EL (cell line): ENCODE measurements at places on chromosomes 7 and 10.

GRCh38 chr7:147570390-147570789 lies 1020.2 kb upstream of the C7orf33 start:
- DNase-seq: peak; percentile 19

DNA sequence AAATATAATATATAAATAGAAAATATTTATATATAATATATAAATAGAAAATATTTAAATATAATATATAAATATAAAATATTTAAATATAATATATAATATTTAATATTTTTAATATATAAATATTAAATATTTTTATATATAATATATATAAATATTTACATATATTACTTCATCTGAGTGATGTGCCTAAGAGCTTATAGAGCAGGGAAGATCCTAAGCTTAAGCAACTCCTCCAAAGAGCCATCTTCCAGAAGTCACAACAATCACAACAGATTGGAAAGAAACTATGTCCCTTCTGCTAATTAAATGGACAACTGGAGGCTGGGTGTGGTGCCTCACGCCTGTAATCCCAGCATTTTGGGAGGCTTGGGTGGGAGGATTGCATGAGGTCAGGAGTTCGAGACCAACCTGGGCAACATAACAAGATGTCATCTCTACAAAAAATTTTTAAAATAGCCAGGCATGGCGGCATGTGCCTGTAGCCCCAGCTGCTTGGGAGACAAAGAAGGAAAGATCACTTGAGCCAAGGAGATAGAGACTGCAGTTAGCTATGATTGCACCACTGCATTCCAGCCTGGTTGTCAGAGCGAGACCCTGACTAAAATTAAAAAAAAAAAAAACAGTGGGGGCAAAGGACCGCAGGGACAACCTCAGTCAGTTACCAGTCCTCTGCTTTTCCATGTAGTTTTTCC lies 198.7 kb downstream of the SKIDA1 start:
- DNase-seq: no peak

DNA sequence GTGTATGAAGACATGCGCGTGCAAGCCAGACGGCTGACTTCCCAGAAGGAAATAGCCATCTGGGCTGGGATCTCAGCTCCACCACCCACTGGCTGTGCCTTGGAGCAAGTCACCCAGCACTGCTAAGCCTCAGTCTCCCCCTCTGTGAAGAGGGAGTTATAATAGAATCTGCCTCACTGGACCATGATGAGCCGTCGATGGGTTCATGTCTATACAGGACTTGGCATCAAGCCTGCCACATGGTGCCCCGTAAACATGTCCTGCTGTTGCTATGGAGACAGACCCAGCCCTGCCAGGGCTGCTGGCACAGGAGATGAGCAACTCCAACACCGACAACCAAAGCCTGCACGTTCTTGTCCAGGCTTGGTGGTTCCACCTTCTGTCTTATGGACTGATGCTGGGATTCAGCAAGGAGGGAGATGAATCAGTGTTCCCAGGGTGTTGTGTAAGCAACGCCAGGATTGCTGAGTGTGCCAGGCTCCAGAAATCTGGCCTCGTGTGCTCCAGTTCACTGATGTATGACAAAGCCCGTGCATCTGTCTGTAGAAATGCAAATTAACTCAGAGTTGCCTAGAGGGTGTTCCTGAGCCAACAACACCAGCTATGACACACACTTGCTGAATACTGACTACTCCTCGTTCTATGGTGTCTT lies 5.6 kb downstream of the GPR15LG start:
- DNase-seq: peak; percentile 34

GRCh38 chr10:60735244-60735643 lies 43.0 kb upstream of the CDK1 start:
- DNase-seq: no peak

DNA sequence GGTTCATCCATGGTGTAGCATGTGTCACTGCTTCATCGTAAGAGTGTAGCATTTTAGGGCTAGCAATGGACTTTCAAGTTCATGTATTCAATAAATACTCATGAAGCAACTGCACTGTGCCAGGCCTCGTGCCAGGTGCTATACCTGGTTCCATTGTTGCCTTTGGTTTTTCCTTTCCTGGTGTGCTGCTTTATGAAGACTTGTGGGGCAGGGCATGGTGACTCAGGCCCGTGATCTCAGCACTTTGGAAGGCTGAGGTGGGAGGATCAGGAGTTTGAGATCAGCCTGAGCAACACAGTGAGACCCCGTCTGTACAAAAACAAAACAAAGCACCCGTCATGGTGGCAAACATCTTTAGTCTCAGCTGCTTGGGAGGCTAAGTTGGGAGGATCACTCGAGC lies 2.2 kb upstream of the CPA4 start:
- DNase-seq: peak; percentile 75

- peak; percentile 68 for DNase-seq
Measured at GRCh38 chr10:11724938-11725776, 17.0 kb upstream of the ECHDC3 start.

DNA sequence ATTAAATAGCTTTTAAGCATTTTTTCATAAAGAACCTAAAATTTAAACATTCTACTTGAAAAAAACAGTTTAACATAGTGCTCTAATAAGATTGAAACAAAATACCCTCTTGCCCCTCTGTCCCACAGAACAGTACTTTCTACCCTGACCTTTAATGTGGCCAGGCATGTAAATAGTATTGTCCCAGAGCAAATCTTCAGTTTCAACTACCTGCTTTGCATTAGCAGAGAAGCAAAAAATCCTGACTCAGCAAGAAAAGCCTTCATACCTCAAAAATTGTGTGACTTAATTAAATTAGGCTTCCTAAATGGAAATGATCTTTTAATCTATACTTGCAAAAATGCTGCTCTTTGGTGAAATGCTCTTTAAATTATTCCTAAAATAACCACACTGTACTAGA lies 237.4 kb upstream of the AOAH start:
- no peak for DNase-seq

- DNase-seq: no peak
Measured at GRCh38 chr10:100319707-100320402, 10.2 kb downstream of the PKD2L1 start.

DNA sequence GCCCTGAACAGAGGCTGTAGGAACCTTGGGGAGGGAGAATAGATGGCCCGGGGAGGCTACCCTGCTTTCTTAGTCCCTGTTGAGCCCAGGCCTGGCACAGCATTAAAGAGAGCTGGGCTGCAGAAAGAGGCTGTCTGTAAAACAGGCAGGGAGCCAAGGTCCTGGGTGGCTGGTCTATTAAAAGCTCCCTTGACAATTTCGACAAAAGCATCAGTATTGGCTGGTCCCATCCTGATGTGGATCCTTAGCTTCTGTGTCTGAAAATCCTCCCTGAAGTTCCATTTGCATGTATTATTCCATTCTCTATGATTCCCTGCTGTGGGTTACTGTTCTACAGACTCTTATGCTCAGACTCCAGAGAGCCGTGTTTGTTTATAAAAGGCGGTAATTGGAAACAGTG lies 158.5 kb downstream of the GALNT17 start:
- no peak for DNase-seq
